ENCODE measurements at places on chromosomes 12 and 14.
A peak's percentile ranks its signal among the peaks of the same experiment; 100 is the strongest.

GRCh38 chr12:42758806-42759205, 169.3 kb upstream of the PRICKLE1 start:
- DNase-seq = no peak

- DNase-seq = no peak
Measured at GRCh38 chr12:754851-755562, 2.6 kb downstream of the WNK1 start.

- DNase-seq = peak; percentile 99
Measured at GRCh38 chr12:52050758-52051541, at the start of gene NR4A1. Gene NR4A1, plus strand, starts transcription at chr12:52051442. Its CDS starts 2,887 bp downstream, at chr12:52054329.

DNA sequence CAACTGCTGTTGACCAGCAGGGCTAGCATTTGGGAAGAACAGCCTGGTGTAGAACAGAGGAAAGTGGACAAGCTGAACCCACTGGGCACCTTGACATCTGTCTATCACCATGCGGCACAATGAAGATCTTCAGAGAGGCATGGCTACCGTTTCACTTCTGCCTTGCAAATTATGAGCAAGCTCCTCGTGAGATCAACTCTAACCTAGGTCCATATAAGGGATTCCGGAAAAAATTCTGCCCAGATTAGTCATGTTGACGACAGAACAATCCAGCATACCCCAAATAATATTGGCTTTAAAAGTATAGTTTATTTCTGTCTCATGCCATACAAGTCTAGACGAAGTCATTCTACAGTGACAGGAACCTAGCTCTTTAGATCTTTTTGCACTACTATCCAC, 91.6 kb upstream of the ATF7IP start:
- no peak for DNase-seq

GRCh38 chr14:80475074-80475473, 263.8 kb upstream of the DIO2 start:
- no peak for DNase-seq

DNA sequence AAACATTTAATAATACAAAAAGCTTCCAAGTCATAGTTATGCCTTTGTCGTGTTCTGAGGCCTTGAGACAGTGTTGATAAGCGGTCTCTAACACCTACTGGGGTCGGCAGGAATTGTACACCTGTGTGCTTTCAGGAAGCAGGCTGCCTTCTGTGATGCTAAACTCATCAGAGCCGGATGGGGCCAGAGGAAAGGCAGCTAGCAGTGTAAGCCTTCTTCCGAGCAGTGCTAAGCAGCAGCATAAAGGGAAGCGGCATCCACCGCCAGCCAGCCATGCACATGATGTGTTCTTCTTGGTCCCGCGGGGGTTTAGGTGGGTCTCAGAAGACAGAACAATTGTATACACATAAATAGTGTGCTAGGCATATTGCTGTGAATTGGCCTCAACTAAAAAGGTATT, 159.3 kb downstream of the SLC15A4 start:
- no peak for DNase-seq

- no peak for DNase-seq
Measured at GRCh38 chr12:100061814-100062213, 77.1 kb upstream of the ANKS1B start.

- peak; percentile 32 for DNase-seq
Measured at GRCh38 chr12:112908548-112908947, 1.8 kb downstream of the OAS1 start.

GRCh38 chr14:69268223-69268622, 8.3 kb downstream of the GALNT16 start:
- DNase-seq = no peak

- peak; percentile 35 for DNase-seq
Measured at GRCh38 chr14:102020058-102020971, 55.9 kb downstream of the DYNC1H1 start.

DNA sequence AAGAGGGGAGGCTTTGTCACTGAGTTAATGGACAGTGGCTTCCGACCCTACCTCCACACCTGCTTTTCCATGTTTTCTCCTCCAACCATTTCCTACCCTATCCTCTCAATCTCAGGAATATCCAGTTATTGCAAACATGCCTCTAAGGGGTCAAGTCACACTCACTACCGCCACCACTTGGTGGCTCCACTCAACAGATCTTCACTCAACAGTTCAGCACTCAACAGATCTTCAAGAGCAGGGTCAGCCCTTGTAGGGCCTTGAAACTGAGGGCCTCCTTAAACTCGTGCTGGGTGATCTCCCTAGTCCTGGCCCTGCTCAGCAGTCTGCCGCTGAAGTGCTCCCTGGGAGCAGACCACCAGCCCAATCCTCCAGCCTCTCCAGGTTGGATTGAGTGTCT, 14.2 kb downstream of the ZNF641 start:
- DNase-seq = no peak

DNA sequence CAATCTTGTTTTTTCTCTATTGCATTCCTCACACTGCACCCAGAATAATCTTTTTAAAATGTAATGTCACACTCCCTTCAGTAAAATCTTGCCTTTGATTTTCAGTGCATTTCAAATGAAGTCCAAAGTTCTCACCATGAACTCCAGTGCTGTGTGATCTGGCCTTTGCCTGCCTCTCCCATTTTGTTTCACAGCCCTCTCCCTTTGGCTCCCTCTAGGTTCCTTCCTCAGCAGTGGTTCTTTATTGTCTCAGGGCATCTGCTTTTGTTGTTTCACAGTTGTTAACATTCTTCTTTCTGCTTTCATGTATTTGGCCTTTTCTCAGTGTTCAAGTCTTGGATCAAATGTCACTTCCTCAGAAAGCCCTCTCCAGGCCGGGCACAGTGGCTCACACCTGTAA, 84.5 kb upstream of the AMN1 start:
- DNase-seq = no peak

DNA sequence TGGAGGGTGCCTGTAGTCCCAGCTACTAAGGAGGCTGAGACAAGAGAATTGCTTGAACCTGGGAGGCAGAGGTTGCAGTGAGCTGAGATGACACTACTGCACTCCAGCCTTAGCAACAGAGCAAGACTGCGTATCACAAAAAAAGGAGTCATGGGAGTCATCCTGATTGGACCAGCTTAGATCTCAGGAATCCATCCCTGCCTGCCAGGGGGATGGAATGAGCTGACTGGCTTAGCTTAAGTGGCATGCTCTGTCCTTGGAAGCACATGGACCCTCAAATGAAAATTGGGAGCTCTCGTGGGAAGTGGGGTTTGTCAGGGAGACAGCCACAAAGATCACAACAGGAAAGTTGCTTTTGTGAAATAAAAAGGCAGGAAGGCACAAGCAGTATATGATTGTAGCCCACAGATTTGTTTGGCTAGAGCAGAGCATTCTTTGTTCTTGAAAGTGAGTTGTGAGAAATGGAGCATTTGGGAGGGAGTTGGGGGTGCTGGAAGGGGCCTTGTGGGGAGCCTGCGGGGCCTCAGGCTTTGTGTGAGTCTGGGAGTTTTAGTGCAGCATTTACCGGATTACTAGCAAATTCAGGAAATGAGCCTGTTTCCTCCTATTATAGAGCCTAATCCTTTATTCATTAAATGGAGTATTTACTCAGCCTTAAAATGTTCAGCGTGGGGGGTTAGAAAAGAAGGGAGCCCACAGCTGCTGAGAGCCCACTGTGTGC, 30.7 kb downstream of the DGLUCY start:
- DNase-seq = no peak

GRCh38 chr14:35257809-35258208, 34.4 kb upstream of the PSMA6 start:
- DNase-seq = no peak

DNA sequence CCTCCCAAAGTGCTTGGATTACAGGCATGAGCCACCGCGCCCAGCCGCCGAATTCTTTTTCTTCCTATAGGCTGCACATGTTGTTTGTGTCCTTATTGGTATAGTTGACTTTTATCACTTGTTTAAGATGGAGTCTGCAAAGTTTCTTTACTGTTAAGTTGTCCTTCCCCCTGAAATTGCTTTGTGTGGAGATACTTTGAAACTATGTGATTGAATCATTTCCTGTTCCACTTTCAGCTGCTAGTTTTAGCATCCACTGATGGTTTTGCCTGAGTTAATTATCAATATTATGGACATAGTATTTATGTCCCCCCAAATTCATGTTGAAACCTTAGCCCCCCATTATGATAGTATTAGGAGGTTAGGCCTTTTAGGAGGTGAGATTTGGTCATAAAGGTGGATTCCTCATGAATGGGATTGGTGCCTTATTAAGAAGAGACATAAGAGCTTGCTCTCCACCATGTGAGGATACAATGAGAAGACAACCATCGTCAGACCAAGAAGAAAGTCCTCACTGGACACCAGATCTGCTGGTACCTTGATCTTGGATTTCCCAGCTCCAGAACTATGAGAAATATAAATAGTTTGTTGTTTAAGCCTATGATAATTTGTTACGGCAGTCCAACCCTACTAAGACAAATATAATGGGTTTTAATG, 34.9 kb downstream of the PPHLN1 start:
- no peak for DNase-seq

DNA sequence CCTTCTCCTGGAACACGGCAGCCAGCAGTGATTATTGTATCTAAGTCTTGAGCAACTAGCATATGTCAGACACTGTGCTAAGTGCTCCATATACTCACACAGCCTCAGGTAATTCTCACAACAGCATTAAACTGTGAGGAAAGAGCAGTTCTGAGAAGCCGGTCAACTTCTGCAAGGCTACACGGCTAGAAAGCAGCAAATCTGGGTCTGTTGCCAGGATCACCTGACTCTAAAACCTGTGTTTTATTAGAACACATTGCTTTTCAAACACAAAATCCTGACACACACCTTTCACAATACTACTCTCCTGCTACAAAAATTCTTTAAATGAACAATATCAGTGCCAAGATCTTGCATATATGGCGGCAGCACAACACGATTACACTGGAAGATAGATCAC, 49.8 kb upstream of the CRACR2A start:
- no peak for DNase-seq

DNA sequence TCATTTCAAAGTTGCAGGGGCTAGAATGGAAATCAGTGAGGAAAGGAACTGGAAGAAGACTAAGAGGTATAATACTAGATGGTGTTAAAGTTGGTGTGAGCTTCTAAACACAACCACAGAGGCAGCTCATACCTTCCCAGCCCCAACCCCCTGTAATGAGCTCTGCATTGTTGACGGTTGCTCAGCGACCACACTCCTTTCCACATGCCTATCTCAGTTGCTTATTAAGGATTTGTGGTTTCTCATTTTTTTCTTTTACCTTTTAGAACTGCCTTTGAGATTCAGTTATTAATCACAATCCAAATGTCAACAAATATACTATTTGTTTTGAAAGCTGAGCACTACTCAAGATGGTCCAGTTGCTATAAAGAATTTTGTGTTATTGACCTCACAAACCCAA, 62.1 kb upstream of the KIF21A start:
- no peak for DNase-seq

GRCh38 chr12:24111086-24111485, 161.6 kb upstream of the SOX5 start:
- DNase-seq = no peak

GRCh38 chr14:78902010-78902623, 731.9 kb downstream of the NRXN3 start:
- DNase-seq = peak; percentile 1

DNA sequence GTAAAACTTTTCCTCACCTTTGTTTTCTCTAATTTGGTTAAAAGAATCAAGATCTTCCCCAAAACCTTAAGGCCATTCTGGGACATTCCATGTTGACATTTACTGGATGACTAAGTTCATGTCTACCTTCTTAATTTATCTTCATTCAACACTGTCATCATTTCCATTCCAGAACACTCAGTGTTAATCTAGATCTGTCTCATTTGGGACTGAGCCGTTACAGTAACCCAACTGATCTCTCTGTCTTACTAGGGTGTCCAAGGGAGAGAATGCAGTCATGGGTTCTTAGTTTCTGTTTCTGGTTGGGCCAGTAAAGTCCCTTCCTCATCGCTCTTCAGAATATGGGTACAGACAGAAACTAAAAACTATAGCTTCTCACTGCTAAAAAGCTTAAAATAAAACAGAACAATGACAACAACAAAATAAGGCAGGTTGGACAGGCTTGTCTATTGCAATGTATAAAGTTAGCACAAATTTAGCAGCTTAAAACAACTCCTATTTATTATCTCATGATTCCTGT, 144.8 kb downstream of the ASCL1 start:
- no peak for DNase-seq

DNA sequence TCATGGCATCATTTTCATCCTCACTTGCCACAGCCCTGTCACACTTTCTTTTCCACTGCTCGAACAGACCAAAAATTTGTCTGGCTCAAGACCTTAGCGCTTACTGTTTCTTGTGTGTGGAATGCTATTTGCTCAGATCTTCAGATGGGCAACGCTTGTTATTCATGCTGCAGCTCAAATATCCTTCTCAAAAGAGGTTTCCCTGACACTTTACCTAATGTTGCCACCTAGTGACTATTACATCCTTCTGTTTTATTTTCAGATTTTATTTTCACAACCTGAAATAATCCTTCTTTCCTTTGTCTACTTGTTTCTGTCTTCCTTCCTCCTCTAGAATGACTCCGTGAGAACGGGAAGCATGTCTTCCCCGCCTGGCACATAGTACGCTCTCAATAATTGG, 5.6 kb downstream of the FBXO33 start:
- DNase-seq = no peak

DNA sequence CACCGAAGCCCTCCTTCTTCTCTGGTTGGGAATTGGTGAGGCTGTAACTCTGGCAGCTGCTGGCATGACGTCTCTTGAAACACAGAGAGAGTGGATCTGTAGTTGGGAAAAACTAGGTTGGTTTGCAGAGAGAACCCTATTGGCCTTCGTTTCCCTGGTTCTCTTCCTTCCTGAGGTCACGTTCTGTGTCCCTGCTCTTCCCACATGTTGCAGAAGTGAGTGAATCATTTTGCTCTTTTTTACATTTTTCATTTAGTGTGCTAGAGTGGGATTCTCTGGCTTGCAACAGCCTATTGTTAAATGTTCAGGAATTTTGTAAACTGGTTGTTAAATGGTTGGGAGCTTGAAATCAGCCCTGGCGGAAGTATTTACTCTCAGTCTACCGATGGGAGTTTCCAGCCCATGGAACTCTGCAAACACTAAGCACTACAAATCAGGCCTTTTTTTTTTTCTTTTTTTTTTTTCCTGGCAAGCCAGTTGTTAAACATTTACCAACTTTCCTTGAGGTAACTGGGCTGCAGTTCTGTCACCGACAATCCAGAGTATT, 26.8 kb upstream of the CKAP4 start:
- DNase-seq = no peak
